ENCODE measurements at places on chromosomes 11 and 22. TPM values are rescaled to one million over a fixed set of nuclear protein-coding genes. Genes with fewer than 3 reads are reported as not detected.

Gene CDK2AP2
- total RNA-seq, result 128 TPM

- no peaks in the 10 kb centered on the region for H3K36me3 ChIP-seq
- peak overlapping the region; percentile 80 for H3K27ac ChIP-seq
- H3K4me3 ChIP-seq, result no peak overlapping the region
- H3K27me3 ChIP-seq, result no peaks in the 10 kb centered on the region
Measured at GRCh38 chr22:20203552-20204201, 52.8 kb upstream of the CCDC188 start.

- H3K27ac ChIP-seq, result no peak overlapping the region
- H3K4me3 ChIP-seq, result no peak overlapping the region
- H3K4me1 ChIP-seq, result no peaks in the 10 kb centered on the region
- no peaks in the 10 kb centered on the region for H3K36me3 ChIP-seq
Measured at GRCh38 chr11:44709281-44709562, 17.5 kb upstream of the TSPAN18 start.

- no peaks in the 10 kb centered on the region for H3K27me3 ChIP-seq
- no peak overlapping the region for H3K27ac ChIP-seq
- no peaks in the 10 kb centered on the region for H3K4me1 ChIP-seq
- no peaks in the 10 kb centered on the region for H3K36me3 ChIP-seq
Measured at GRCh38 chr11:82183346-82183745, 550.3 kb downstream of the FAM181B start.

Gene ALDH3B1
- total RNA-seq, result 45.6 TPM

DNA sequence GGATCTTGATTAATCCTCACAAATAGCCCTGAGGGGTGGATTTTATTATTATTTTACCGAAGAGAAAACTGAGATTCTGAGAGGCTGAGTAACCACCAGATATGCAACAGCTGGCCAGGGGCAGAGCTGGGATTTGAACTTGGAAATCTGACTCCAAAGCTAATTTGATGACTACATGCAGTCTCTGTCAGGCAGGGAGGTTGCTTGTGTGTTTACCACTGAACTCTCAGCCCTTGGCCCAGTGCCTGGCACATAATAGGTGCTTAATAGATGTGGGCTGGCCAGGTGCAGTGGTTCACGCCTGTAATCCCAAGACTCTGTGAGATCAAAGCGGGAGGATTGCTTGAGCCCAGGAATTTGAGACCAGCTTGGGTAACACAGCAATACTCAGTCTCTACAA lies 121.7 kb upstream of the CRYBB3 start:
- H3K27ac ChIP-seq, result no peak overlapping the region
- no peaks in the 10 kb centered on the region for H3K36me3 ChIP-seq
- no peak for DNase-seq
- H3K4me3 ChIP-seq, result no peak overlapping the region
- no peaks in the 10 kb centered on the region for H3K27me3 ChIP-seq

- no peak overlapping the region for H3K27ac ChIP-seq
- no peak for DNase-seq
- no peaks in the 10 kb centered on the region for H3K27me3 ChIP-seq
- no peaks in the 10 kb centered on the region for H3K36me3 ChIP-seq
- no peak overlapping the region for H3K4me3 ChIP-seq
Measured at GRCh38 chr11:116970485-116971292, 127.5 kb downstream of the SIK3 start.

GRCh38 chr11:68659158-68659921 lies 25.0 kb upstream of the GAL start:
- H3K36me3 ChIP-seq, result no peaks in the 10 kb centered on the region
- H3K4me3 ChIP-seq, result no peak overlapping the region
- peak; percentile 98 for DNase-seq

DNA sequence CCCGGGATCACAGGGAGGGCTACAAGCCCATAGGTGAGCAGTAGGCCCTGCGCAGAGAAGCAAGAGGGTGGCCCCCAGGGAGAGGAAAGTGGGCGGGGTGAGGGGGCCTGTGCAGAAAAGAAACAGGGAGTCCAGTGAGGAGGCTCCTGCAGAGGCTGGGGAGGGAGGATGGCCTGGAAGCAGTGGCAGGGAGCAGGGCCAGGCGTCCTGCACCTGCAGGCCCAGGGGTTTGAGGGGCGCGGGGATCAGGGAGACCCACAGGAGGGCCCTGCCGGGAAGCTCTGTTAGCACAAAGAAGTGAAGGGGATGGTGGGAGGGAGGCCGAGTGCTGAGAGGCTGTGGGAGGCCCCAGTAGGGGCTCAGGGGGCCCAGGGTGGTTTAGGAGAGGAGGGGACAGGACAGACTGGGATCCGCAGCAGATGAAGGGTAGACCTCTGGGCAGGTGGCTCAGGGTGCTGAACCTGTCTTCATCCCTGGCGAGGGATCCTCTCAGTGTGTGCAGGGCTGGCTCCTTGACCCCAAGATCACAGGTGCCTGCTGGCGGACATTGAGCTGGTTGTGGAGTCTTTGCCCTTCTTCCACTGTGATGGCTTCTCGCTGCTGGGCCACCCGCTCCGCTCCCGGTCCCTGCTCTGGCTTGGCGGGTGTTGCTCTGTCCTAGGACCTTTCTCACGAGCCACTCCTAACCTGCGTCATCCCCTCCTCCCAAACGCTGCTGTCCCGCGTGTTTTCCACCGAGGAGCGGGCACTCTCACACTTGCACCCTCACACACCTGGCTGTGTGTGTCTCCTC lies 31.8 kb upstream of the CELSR1 start:
- no peaks in the 10 kb centered on the region for H3K27me3 ChIP-seq
- no peaks in the 10 kb centered on the region for H3K4me1 ChIP-seq
- no peaks in the 10 kb centered on the region for H3K36me3 ChIP-seq
- H3K27ac ChIP-seq, result no peak overlapping the region

GRCh38 chr11:59285716-59286260 lies 72.9 kb upstream of the OR5AN1 start:
- H3K4me3 ChIP-seq, result no peak overlapping the region
- H3K36me3 ChIP-seq, result no peaks in the 10 kb centered on the region
- H3K27ac ChIP-seq, result no peak overlapping the region

Gene YPEL1
- 15.1 TPM for total RNA-seq
